Stimulated activated CD8-positive, alpha-beta memory T cell treated with anti-CD3 and anti-CD28 coated beads, Interleukin-4, amount 100 ng/mL, for 1 hour (primary cell): ENCODE measurements at places on chromosomes 5 and 9.

DNA sequence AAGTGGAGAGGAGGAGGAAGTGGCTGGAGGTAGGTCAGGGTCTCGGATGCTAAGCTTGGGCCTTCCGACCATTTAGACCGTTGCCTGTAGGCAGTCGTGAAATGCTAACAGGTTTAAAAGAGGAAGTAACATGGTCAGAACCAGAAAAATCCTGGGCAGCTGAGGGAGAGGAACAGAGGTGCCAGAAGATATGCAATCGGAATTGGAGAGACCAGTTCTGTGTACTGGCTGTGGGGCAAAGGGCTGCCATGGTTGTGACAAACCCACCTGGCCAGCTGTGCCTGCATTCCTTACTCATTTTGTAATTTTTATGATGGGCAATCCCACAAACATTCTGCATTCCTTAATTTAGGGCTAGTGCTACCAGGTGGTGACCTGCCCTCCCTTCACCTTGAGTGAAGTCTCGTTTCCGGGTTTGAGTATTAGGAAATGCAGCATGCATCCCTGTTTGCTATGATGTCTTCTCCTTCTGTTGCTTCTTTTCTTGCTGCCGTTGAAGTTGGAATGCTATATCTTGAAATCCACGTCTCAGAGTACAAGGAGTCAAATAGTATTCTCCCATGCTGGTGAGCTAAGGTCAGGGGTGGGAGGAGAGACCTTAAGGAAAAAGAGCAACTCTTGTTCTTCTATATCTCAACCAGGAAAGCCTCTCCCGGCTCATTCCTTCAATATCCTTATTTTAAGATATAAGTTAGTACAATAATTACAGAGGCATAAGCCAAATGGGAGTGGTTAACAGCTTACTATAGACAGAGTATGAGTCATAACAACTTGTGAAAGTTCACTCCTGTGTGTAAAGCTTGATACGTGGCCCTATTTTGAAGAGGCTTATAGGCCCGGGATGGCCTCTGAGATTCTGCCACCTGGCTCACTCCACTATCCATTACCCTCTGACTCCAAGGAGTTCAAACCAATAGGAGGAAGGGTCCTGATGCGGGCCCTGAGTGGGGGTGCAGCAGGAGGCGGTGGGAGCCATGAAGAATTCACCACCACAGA, 37.0 kb downstream of the B4GALT1 start:
- no peak for DNase-seq

DNA sequence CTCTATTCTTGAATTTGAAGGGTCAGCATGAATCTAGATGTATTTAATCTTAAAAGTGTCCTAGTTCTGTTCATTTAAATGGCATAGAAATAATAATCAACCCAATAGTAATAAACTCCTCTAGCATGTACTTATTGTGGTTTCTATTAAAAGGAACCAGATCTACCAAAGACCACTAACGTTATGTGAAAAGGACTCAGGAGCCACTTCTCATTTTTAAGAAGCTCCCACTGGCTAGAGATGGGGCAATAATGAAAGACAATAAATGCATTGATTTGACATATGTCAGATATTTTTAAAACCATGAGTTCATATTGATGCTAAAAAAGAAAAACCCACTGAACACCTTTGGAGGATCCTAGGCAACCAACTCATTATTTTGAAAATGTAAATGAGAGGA, 191.9 kb downstream of the ATP10B start:
- DNase-seq: no peak

DNA sequence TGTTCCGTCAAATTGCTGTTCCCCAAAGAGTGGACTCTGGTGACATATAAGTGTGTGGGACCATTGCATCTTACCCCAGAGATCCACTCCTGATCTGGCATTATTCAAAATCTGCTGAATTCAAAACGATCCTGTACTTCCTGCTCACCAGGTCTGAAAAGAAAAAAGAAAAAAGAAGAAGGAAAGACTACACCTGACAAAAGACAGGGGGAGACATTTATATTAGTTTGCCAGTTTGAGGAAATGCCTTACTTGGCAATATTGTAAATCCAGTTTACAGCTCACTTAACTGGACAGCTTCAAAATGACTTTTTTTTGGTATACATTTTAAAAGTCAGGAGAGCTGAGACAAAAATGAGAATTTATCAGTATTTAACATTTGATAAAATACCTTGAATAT, 15.0 kb upstream of the GRHPR start:
- no peak for DNase-seq

DNA sequence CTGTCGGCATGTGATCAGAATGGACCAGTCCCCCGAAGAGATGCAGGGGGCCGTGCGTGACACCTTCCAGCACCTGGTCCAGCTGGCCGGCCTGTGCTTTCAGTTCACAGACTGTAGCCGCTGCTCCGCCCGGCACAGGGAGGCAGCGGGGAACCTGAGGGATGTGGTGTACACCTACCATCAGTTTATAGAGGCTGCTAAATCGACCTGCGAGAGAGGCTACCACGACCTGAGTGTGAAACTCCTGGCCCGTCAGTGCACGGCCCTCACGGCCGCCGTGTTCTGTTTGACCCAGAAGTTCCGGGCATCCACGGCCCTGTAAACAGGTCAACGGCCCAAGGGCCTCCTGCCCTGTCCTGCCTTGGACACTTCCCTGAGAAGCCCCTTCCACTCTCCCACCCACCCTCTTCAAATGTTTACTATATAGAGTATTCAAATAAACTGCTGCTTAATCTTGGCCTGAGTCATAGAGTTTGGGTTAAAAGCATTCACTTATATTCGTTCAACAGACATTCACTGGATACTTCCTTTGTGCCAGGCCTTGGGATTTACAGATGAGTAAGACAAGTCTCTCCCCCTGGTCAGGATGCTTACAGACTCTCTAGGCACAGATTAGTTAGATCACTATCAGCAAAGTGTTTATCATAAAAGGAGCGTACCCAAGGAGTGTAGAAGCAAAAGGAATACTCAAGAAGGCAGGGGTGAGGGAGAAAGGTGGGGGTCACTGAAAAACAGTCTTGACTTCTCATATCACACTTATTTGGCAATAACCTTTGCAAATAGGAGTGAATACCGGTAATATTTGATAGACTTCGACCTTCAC, 6.9 kb upstream of the TRMT10B start:
- no peak for DNase-seq

DNA sequence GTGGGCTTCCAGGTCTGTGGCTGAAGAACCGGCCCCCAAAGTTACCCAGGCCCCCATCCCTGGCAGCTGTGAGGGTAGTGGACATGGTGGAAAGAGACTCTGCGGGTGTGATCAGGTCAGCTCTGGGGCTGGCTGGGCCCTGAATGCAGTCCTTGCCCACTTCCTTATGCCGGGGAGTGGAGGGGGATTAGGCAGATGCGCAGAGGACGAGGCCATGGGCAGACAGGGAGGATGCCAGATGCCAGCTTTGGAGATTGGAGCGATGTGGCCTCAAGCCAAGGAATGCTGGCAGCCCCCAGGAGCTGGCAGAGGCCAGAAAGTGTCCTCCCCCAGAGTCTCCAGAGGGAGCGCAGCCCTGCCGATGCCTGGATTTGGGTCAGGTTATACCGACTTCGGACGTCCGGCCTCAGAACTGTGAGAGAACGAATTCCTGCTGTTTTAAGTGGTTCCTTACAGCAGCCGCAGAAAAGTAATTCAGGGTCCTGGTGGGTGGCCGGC, 69.8 kb downstream of the ADAMTS2 start:
- DNase-seq: no peak

DNA sequence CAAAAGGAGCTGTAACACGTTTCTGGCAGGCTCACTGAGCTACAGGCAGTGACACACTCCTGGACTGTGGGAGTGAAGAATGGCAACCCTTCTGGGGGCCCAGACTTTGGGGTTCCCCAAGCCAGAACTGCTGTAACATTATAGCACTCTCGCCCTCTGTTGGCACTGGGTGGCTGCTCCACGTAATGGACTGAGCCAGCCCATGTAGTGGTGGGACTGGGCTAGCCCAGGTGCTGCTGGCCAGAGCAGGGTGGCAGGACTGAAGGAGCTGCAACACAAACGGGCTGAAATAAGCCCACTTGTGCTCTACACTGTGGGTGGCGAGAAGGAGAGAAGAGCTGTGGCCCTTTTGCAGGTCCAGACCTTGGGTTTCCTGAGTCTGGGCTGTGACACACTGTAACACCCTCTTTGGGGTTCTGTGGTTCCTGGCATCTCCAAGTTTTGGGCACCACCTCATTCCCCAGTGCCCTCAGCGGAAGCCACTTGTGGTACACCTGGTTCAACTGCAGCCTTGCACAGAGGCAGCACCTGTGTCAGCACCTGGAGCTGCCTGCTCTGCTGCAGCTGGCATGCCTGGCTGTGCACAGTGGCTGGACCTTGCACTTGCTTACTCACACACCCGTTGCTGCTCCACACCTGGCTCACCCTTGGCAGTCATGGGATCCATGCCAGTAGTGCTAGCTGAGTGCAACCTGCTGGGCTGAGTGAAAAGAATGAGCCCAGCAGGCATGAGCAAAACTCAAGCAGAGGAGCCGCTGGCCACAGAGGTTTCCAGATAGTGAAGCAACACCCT, 95.0 kb upstream of the PRR16 start:
- no peak for DNase-seq

DNA sequence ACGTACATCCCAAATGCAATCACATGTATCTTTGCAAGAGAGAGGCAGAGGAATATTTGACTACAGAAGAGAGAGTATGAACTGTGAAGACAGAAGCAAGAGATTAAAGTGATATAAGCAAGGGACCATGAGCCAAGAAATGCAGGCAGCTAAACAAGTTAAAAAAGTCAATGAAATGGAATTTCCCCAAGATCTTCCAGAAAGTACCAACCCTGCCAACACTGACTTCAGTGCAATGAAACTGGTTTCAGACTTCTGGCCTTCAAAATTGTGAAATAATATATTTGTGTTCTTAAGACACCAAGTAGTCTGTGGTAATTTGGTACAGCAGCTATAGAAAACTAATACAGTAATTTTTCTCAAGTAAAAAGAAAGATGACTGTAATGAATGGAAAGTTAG, 20.9 kb downstream of the FOXI1 start:
- no peak for DNase-seq

- DNase-seq: no peak
Observed at GRCh38 chr5:10581867-10582511, 18.1 kb downstream of the ANKRD33B start.

DNA sequence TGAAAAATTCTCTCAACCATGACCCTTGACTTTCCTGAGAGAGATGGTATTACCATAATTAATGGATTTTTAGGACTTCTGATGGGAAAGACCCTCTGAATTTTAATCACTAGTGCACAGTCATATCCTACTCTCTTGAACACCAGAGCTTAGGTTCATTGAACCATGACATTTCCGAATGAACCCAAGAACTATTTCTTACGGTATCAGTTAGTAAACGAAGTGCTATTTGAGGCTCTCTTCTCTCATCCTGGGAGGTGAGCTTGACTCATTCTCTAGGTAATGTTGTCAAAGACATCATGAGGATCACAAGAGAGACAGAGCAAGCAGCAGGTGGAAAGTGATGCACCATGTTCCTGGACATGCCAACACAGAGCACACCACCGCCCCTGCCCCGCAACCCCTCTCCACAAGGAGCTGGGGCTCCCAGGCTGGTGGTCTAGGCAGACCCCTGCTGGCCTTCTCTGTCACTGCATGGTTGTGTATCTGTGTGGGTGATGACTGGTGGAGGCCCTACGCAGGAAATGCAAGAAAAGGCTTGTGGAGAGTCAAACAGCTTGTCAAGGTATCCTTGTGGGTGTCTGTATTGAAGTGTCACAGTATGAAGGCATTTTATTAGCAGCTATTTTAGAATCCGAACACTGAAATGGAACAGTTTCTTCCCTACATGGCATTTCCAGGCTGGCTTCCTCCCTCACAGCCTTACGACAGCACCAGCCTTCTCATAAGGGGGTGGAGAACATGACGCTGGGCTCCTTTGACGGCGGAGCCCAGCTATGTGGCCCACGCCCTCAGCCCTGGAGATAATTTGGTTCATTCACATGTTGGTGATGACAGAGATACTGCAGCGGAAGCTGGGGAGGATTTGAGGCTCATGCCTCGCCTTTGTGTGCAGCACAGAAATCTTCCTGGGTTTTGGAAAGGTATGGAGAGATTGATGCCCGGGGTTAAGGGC, 297.6 kb downstream of the NTRK2 start:
- no peak for DNase-seq

DNA sequence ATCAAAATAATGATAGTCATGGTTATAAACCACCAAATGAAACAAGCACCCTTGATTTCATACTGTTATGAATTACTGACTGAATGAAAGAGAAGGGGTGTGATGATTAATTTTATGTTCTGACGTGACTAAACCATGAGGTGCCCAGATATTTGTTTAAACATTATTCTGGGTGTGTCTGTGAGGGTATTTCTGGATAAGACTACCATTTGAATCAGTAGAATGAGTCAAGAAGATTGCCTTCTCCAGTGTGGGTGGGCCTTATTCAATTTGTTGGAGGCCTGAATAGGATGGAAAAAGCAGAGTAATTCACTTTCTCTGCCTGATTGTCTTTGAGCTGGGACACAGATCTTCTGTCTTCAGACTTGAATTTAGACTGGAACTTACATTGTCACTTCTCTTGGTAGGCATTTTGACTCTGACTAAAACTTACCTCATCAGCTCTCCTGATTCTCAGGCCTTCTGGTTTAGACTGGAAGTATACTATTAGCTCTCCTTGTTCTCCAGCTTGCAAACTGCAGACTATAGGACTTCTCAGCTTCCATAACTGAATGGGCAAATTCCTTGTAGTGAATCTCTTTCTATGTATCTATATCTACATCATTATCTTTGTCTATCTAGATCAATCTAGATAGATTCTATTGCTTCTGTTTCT, 321.9 kb upstream of the TARS1 start:
- DNase-seq: no peak

- DNase-seq: no peak
Observed at GRCh38 chr5:112200131-112200530, 218.9 kb downstream of the EPB41L4A start.

DNA sequence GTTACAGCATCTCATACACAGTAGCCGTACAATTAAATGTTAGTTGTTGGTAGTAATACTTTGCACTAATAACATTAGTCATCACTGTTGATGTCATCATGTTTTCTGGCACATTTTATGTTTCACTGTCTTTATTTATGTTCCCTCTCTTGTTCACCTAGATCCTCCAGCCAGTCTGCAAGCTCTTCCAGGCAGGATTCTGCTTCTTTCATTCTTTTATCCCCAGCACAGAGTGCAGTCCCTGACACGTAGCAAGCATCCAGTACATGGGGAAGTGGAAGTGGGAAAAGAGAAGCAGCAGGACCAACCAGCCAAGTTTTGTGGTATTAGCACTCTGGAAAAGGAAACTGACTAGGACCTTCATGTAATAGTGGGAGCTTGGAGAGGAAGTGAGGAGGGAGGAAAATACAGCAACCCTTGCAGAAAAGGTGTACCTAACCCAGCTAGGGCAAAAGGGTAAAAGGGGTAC, 89.7 kb upstream of the SLC44A1 start:
- no peak for DNase-seq

GRCh38 chr9:95399261-95399660, 81.8 kb upstream of the FANCC start:
- DNase-seq: no peak

DNA sequence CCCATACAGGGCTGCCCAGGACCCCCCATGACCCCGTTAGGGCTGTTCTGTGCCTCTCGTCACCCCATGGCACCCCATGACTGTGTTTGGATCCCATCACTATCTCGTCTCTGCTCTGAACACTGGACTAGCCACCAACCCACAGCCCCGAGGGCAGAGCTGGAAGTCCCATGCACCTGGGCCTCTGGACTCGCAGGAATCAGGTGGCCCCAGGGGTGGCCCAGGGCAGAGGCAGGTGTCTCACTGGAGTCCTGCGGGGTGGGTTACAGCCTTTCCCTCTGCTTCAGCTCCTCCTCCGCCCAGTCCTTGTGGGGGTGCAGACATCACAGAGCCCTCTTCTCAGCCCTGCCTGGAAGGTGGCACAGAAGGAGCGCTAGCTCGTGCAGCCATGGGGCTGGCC, 79.7 kb downstream of the COL5A1 start:
- no peak for DNase-seq

GRCh38 chr5:138663561-138663960, 88.4 kb upstream of the HSPA9 start:
- no peak for DNase-seq
